ENCODE measurements at places on chromosomes 1 and 21.

DNA sequence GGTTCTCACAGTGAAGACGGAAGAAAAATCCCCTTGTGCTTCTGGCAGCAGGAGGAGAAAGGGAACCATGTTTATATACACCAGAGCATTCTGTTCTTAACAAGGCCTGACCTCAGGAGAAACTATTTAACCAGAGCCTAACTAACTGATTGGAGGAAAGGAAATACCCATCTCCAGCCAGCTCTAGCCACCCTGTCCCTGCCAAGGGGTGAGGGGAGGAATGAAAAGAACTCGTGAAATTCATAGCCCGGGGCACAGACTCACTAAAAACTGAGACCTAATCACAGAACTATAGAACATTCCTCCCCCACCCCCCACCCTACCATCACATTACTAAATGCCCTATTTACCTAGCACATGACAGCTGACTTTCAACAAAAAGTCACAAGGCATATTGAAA, 65.0 kb downstream of the KCNH1 start:
- no peak for DNase-seq
- no peaks in the 10 kb centered on the region for H3K4me1 ChIP-seq
- no peaks in the 10 kb centered on the region for H3K36me3 ChIP-seq
- no peak overlapping the region for H3K27ac ChIP-seq
- no peak overlapping the region for H3K4me3 ChIP-seq

GRCh38 chr1:6512908-6513280, 21.4 kb upstream of the PLEKHG5 start:
- H3K27me3 ChIP-seq: no peaks in the 10 kb centered on the region

- DNase-seq: no peak
- H3K27ac ChIP-seq: no peak within 1 kb of the TSS
- H3K4me1 ChIP-seq: no peaks in the 10 kb centered on the region
- no peaks in the 10 kb centered on the region for H3K27me3 ChIP-seq
- no peaks in the 10 kb centered on the region for H3K36me3 ChIP-seq
These were observed at the start of gene TNNT2 for GRCh38 chr1:201377611-201378092. Gene TNNT2, minus strand, starts transcription at chr1:201377680. Its CDS starts 4,426 bp downstream, at chr1:201373254.

DNA sequence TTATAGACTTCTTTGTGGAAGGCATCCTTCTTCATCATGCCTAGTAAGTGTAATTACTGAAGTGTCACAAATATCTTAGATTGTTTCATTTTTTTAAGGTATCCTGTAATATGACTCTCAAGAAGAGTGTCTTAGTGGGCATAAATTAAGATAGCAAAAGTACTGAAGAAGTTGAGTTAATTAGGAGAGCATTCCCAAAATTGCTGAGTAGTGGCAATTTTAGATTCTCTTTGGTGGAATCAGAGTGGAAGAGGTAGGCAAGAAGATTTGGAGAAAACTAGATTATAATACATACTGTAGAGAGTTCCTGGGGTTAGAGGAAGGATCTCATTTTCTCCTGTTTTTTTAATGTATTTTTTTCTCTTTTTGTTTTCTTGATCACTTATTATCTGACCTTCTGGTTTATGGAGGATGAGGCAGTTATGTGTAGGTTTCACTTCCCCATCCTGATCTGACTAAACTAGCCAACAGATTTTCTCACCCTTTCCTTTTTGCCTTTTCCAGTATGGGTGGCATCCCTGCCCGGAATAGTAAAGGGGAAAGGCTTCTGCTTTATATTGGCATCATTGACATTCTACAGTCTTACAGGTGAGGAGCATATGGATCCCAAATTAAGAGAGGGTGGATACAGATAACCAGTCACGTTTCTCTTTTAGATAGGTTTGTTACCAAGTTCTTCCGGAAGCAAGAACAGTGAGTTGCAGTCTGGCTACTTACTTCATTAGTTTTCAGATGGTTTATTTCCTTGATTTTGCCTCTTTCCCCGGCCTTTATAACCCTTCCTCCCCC, 16.7 kb upstream of the PSMD4 start:
- no peaks in the 10 kb centered on the region for H3K4me1 ChIP-seq
- H3K27ac ChIP-seq: peak overlapping the region; percentile 29
- no peaks in the 10 kb centered on the region for H3K36me3 ChIP-seq
- H3K4me3 ChIP-seq: no peak overlapping the region
- H3K27me3 ChIP-seq: no peaks in the 10 kb centered on the region
- DNase-seq: no peak

DNA sequence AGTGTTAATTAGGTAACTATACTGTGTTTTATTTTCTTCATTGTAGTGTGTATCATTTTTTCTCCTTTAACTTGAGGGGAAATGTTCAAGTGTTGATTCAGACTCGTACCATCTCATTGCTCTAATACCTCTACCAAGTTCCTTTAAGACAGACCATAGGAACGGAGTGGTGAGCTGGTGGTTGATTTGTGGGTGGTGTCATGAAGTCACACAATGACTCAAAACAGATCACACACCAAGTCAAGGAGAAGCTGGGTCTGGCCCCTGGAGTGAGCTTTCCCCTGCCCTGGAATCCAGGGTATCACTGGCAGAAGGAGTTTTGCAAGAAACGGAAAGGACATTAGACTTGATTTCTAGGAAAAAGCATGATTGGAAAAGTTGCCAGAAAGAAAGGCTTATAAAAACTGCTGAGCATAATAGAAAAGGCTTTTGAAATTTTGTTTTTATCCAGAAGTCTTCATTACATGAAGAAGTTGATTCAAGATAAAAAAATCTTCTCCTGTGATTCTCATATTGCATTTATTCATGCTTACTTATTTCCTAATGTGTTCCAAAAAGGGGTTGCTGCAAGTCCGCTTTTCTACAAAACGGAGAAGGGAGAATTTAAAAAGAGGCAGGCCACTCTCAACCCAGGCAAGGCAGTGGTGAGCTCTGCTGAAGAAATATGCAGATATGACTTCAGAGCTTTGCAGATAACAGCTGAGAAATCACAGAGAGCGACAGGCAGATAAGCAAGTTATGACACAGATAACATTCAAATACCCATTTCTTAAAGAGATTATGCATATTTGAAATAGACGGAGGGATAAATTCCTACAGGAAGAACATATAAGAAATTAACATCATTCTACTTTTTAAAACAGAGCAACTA, 79.7 kb downstream of the TBX19 start:
- no peak overlapping the region for H3K27ac ChIP-seq
- DNase-seq: no peak
- peaks cover 14% of the 10 kb centered on the region for H3K4me1 ChIP-seq
- H3K4me3 ChIP-seq: no peak overlapping the region

- H3K4me3 ChIP-seq: no peak overlapping the region
- no peak for DNase-seq
- no peak overlapping the region for H3K27ac ChIP-seq
- peaks cover 10% of the 10 kb centered on the region for H3K4me1 ChIP-seq
- H3K27me3 ChIP-seq: no peaks in the 10 kb centered on the region
These were observed 75.4 kb downstream of the SH3BGR start for GRCh38 chr21:39527067-39527595.

DNA sequence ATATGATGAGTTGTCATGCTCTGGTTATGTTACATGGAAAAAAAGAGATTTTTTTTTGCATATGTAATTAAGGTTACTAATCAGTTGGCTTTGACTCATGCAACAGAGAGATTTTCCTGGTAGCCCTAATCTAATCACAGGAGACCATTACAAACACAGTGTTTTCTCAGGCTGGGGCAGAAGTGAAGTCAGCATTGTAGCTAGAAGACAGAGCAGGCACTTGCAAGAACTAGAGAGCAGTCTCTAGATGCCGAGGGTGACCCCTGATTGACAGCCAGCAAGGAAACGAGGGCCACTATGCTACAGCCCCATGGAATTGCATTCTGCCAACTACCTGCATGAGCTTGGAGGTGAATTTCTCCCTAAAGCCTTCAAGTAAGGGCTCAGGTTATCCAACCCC, 151.3 kb downstream of the RUNX1 start:
- no peak overlapping the region for H3K27ac ChIP-seq
- no peaks in the 10 kb centered on the region for H3K27me3 ChIP-seq
- no peak overlapping the region for H3K4me3 ChIP-seq
- H3K36me3 ChIP-seq: no peaks in the 10 kb centered on the region

GRCh38 chr1:107246775-107247345, 106.0 kb downstream of the NTNG1 start:
- no peak overlapping the region for H3K4me3 ChIP-seq
- no peak for DNase-seq
- H3K27me3 ChIP-seq: no peaks in the 10 kb centered on the region
- H3K36me3 ChIP-seq: no peaks in the 10 kb centered on the region
- H3K27ac ChIP-seq: no peak overlapping the region
- H3K4me1 ChIP-seq: no peaks in the 10 kb centered on the region

DNA sequence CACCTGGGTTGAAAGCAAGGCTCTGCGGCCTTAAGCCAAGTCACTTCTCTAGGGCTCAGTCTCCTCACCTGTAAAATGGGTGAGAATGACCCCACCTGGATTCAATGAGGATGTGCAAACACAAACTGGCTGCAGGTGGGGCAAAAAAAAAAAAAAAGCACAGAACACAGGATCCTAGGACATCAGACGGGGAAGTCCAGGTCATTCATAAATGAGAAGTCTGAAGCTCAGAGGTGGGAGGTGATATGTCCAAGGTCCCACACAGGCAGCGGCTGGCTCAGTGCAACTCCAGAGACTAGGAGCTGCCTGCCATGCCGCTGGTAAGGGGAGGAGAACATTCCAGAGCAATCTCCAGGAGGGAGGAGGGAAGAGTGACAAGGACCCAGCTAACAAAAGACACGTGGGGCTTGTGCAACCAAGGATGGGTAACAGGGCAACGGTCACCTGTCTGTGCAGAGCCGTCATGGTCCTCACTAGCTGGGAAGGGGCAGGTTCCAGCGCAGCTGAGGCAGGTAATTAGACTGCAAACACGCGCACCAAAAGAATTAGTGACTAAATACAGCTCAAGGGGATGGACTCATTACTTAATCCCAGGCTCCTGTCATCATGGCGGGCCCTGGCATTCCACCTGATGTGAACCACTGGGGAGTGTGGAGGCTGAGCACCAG, 19.5 kb downstream of the IFFO2 start:
- H3K4me1 ChIP-seq: no peaks in the 10 kb centered on the region
- H3K27ac ChIP-seq: no peak overlapping the region
- H3K36me3 ChIP-seq: no peaks in the 10 kb centered on the region
- no peak for DNase-seq
- H3K4me3 ChIP-seq: no peak overlapping the region

GRCh38 chr1:30768159-30768829, 10.7 kb upstream of the LAPTM5 start:
- no peak for DNase-seq
- H3K4me3 ChIP-seq: no peak overlapping the region
- H3K27ac ChIP-seq: no peak overlapping the region

GRCh38 chr21:39736716-39737115, 8.3 kb upstream of the IGSF5 start:
- H3K4me1 ChIP-seq: no peaks in the 10 kb centered on the region
- H3K27me3 ChIP-seq: no peaks in the 10 kb centered on the region
- no peak for DNase-seq
- H3K27ac ChIP-seq: no peak overlapping the region
- no peaks in the 10 kb centered on the region for H3K36me3 ChIP-seq

DNA sequence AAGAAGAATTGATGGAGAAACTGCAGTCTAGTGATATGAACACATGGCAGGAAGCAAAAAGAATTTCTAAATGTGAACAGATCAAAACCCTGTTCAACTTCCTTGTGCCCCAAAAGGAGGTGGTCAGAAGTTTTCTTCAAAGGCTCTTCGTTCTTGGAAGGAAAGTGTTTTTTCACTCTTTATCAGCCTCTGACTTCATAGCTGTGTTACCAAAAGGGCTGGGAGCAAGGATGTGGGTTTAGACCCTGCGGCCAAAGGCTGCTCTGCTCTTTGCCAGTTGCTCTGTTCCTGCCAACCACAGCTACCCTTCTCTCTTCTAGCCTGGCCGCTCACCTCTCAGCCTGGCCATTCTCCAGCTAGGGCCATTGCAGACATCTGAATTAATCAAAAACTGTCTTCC, 53.8 kb downstream of the PTGER3 start:
- no peaks in the 10 kb centered on the region for H3K36me3 ChIP-seq
- no peak overlapping the region for H3K27ac ChIP-seq
- no peaks in the 10 kb centered on the region for H3K4me1 ChIP-seq
- H3K27me3 ChIP-seq: no peaks in the 10 kb centered on the region
- H3K4me3 ChIP-seq: no peak overlapping the region

GRCh38 chr21:15015622-15016471, 49.0 kb downstream of the NRIP1 start:
- H3K36me3 ChIP-seq: no peaks in the 10 kb centered on the region
- no peaks in the 10 kb centered on the region for H3K4me1 ChIP-seq
- no peak overlapping the region for H3K27ac ChIP-seq
- DNase-seq: no peak
- H3K4me3 ChIP-seq: no peak overlapping the region

DNA sequence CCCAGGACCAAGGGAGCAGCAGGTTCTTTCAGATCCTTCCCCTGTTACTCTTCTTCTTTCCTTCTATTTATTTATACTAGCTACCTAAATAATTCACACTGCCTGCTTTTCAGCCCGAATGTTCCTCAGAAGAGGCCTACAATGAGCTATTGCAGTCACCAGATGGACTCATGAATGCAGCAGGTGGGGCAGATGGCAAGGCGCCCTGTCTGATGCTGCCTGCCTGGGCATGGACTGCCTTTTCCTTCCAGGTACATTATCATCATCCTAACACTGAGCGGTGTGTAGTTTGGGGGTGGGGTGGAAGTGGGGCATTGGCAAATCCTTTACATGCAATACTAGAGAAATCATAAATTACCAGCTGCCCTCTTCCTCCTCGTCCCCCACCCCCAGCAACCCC, 17.6 kb downstream of the ESRRG start:
- no peak for DNase-seq
- no peak overlapping the region for H3K4me3 ChIP-seq
- H3K36me3 ChIP-seq: no peaks in the 10 kb centered on the region
- no peaks in the 10 kb centered on the region for H3K4me1 ChIP-seq
- no peak overlapping the region for H3K27ac ChIP-seq
- no peaks in the 10 kb centered on the region for H3K27me3 ChIP-seq

DNA sequence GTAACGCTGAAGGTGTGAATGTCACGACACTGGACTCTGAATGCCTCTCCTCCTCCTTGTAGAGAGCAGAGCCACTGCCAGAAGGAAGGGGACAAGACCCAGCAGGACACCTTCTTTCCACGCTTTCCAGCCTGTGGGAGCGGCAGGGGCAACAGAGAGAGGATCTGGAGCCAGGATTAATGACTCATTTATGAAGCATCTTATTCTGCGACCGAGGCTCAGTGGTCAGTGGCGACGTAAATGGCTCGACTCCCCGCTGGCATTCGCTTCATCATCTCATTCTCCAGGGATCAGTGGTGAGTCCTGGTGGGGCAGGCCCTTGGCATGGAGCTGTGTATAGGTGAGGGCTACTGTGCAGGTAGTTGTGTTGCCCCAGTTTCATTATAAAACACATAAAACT, 4.6 kb downstream of the SLC37A1 start:
- no peaks in the 10 kb centered on the region for H3K4me1 ChIP-seq
- H3K27ac ChIP-seq: no peak overlapping the region
- no peak overlapping the region for H3K4me3 ChIP-seq
- no peaks in the 10 kb centered on the region for H3K36me3 ChIP-seq
